ENCODE measurements at places on chromosomes 5 and 9.

DNA sequence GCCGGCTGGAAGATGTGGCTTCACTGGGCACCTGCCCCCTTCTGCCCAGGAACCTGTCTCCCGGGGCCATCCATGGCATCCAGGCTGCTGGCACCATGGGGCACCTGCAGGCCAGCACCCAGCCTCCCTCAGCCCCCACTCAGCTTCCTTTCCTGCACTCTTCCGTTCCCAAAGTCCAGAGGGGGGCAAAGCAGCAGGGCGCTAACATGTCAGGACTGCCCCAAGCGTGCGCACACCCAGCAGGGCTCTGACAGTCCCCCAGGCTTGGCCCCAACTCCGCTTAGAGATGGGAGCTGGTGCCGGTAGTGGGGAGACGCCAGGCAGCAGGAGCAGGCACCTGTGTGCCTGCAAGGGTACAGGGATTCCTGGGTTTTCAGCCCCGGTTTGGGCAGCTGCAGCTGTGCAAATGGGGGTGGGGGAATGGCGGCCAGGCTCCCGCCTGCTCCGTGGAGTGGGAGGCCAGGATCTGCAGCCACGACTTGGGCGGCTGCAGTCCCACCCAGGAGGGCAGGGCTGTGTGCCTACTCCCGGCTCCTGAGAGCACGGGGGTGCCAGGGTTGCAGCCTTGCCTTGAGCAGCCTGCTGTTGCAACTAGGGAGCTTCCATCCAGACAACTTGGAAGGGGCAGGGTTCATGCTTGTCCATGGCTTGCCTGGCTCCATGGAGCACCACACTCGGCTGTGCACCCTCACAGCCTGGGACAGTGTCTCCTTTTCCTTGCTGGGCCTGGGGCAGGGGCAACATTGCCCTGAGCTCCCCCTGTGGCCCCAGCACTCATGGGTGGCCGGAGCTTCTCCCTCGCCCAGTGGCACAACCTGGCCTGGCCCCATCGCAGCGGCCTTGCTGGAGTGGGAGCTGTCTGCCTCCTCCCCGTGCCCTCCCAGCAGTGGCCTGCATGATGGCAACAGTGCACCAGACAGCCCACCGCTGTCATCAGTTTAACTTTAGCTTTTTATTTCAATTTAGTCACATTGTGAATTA lies 561.1 kb downstream of the MTRR start:
- no peak for DNase-seq

- no peak for DNase-seq
Measured at GRCh38 chr9:16171911-16172310, 619.1 kb downstream of the CCDC171 start.

DNA sequence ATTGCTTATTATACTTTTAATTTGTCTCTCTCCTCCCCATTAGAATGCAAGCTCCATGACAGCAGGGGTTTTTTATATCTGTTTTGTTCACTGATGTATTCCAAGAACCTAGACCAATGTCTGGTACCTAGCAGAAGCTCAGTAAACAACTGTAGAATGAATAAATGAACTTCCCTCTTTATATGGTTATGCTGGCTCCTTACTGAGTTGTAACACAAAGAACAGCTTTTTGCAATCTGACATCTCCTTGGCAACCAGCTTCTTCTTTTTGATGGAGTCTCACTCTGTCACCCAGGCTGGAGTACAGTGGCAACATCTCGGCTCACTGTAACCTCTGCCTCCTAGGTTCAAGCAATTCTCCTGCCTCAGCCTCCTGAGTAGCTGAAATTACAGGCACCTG lies 13.6 kb downstream of the TRMO start:
- peak; percentile 68 for DNase-seq

GRCh38 chr9:37407468-37407867 lies 15.0 kb upstream of the GRHPR start:
- peak; percentile 52 for DNase-seq

DNA sequence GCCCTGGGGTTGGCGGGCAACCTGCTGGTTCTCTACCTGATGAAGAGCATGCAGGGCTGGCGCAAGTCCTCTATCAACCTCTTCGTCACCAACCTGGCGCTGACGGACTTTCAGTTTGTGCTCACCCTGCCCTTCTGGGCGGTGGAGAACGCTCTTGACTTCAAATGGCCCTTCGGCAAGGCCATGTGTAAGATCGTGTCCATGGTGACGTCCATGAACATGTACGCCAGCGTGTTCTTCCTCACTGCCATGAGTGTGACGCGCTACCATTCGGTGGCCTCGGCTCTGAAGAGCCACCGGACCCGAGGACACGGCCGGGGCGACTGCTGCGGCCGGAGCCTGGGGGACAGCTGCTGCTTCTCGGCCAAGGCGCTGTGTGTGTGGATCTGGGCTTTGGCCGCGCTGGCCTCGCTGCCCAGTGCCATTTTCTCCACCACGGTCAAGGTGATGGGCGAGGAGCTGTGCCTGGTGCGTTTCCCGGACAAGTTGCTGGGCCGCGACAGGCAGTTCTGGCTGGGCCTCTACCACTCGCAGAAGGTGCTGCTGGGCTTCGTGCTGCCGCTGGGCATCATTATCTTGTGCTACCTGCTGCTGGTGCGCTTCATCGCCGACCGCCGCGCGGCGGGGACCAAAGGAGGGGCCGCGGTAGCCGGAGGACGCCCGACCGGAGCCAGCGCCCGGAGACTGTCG lies 976 bp downstream of the RXFP3 start:
- no peak for DNase-seq

DNA sequence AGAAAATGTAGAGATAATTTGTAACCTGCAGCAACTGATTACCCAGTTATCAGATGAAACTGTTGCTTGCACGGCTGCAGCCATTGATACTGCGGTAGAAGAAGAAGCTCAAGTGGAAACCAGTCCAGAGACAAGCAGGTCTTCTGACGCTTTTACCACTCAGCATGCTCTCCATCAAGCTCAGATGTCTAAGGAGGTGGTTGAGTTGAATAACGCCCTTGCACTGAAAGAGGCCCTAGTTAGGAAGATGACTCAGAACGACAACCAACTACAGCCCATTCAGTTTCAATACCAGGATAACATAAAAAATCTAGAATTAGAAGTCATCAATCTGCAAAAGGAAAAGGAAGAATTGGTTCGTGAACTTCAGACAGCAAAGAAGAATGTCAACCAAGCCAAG lies 1.7 kb downstream of the KIF4B start:
- DNase-seq = peak; percentile 10

GRCh38 chr5:81762853-81763252 lies 12.0 kb upstream of the SSBP2 start:
- no peak for DNase-seq

DNA sequence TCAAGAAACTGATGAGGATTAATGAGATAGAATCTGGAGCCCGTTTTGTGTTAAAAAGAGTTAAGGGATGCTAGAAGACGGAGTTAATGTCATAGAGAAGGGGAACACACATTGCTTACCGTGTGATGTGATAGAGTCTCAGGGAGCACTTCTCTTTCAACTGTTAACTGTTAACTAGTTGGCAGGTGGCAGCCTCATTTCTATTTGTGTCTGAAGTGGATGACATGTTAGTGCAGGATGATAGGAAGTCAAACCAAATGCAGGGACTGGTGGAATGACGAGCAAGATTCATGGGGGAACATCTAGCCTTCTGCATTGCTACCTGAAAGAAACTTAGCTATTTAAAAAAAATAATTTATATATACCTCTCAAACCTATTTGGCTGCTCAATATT lies 222.7 kb downstream of the MAST4 start:
- DNase-seq = no peak

GRCh38 chr9:135926402-135927194 lies 19.3 kb upstream of the CAMSAP1 start:
- peak; percentile 95 for DNase-seq

DNA sequence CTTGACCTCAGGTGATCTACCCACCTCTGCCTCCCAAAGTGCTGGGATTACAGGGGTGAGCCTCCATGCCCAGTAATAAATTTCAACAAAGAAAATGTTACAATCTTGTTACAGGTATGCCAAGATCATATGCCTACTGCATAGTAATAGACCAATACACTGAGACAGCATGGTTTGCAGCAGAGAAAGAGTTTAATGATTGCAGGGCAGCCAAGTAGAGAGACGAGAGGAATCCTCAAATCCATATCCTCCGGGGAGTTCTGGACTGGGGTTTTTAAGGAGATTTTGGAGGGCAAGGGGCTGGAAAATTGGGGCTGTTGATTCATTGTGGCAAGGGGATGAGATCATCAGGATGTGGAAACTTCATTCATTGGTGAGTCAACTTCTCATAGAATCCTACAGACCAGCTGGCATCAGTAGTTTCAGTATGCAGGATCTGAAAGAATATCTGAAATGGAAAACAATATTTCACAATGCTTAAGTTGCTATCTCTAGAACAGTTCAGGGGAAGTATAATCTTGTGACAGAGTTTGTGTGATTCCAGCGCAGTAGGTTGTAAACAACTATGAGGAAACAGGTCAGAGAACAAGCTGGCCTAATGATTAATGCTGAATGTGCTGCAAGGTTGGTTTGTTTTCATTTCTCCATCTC lies 14.8 kb upstream of the TUT7 start:
- no peak for DNase-seq

DNA sequence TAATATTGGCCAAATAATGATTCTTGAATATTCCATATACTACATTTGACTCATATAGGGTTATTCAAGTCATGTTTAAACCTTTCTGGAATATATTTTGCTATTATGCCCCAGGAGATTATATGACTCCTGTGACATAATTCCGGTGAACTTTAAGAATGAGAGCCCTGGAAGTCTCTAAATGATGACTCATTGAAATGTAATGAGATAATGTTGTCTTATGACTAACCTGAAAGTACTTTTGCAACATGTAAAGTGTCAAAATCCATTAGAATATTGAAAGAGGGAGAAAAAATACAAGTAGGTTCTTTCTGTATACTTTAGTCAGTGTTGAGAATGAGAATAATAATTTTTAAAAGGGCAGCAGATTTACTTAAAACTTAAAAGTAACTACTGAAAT lies 830.4 kb downstream of the MAT2B start:
- DNase-seq = no peak

DNA sequence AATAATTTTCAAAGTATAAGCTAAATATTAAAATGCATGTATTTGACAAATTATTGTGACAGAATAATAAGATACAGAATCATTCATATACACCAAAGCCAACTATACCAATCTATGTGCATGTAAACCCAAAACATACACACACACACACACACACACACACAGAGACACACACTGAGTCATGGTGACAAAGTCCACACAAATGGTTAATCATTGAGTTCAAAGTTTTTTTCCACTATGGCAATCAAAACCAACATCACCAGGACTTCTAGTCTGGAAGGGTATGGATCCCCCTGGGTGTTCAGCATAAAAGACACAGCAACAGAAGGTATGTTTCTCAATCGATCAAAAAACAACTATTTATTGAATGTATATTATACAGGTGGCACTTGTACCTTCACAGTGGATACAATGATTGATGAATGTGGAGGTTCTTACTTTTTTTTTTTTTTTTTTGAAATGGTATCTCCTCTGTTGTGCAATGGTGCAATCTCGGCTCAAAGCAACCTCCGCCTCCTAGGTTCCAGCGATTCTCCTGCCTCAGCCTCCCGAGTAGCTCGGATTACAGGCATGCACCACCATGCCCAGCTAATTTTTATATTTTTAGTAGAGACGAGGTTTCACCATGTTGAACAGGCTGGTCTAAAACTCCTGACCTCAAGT lies 137.0 kb downstream of the PDE4D start:
- no peak for DNase-seq

DNA sequence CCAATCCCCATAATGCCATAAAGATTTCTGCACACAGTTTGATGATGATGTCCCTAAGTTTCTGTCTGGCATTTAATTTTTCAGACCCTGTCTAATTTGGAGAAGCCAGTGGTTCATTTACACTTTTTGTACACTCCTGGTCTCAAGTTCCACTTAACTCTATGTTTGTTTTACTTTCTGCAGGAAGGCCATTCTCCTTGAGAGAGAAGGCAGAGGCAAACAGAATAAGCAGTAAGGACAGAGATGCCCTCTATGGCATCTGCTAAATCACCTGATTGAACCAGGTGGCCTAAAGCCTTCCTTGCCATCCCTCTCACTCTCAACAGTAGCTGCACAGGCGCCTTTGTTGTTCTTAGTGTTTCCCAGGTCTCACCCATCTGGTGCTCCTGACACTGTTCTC lies 86.1 kb upstream of the LRRTM2 start:
- no peak for DNase-seq

DNA sequence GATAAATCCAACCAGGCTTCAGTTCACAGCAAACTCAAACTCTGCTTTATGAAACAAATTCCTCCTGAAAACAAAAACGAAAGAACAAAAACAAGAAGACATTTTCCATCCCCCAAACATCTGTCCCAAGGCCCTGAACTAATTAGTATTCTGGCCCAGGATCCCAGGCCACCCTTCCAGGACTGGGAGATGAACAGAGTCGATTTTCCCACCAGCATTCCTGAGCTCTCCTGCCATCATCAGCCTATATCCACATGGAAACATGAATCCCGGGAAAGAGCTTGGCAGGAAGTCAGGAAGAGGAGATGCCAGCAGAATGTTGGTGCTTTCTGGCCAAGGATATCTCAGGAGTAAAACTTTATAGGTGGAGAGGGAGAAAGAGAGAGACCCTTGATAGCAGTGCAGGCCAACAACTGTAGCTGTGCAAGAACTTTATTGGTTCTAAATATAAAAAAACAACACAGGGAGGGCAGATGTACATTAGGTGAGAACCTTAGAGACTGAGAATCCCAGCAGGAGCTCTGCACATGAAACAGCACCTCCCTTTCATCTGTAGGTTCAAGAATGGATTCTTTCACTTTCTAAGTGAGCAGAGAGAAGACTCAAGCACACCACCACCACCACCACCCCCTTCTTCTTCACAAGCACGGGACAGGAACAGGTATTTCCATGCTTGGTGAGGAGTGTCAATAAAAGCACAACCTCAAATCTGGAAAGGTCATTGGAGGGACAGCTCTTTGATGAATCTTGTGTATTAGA lies 190.7 kb upstream of the TAS2R1 start:
- DNase-seq = no peak

DNA sequence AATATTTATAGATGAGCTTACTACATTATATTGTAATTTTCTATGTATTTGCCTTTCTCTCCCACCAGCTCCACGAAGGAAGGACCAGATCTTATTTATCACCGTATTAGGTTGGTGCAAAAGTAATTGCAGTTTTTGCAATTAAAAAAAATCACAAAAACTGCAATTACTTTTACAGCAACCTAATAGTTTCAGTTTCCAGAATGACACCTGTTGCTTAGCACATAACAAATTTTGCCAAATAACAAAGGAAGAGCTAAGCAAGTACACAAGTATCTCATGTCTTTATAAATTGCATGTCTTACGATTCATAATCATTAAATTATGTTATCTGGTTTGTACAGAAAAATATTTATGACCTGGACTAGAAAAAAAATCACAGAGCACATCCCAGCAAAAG lies 45.9 kb downstream of the AGXT2 start:
- no peak for DNase-seq

DNA sequence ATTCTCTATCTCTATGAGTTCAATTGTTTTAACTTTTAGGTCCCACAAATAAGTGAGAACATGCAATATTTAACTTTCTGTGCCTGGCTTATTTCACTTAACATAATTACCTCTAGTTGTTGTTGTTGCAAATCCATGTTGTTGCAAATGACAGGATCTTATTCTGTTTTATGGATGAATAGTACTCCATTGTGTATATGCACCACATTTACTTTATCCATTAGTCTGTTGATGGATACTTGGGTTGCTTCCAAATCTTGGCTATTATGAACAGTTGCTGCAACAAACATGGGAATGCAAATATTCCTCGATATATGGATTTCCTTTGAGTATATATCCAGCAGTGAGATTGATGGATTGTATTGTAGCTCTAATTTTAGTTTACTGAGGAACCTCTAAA lies 36.3 kb downstream of the MEGF9 start:
- DNase-seq = no peak

All from hematopoietic multipotent progenitor cell treated with erythropoietin and hydrocortisone succinate and interleukin-3 and kit ligand, for 4 days (in vitro differentiated cells).